Large intestine (tissue), 12 donors: ENCODE measurements at places on chromosomes 5 and 9. TPM values are rescaled to one million over a fixed set of nuclear protein-coding genes. Genes with fewer than 3 reads are reported as not detected.

NTRK2 gene
- 1.2 TPM for polyA plus RNA-seq

DNA sequence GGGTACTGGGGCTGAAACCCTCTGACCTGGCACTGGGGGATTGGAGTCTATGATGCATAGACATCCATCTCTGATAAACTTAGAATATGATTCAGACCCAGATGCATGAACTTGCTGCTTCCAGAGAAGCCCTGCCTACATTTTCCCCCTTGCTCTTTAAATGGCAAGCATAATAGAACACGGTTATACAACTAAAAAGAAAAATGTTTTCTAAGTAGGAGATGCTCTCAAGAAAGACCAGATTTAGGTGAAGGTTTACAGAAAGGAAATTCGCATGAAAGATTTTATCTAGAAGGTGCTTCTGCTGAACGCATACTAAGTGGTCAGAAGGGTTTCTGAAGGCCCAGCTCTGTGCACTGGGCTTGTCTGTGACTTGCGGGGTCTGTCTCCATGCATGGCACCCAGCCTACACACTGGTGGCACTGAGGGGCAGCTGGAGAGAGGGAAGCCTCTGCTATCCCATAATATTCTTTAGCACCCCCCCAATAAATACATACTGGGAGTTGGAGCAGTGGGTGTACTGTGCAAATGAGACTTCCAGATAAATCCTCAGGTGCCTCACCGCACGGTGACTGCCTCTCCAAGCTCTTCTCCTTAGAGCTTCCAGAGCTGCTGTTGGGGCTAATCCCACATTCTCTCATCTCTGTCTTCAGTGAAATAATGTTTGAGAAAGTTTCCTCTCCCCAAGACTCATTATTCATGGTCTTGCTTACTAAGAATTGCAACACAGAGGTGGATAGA, 114.6 kb downstream of the FSTL4 start:
- no peak for DNase-seq

DNA sequence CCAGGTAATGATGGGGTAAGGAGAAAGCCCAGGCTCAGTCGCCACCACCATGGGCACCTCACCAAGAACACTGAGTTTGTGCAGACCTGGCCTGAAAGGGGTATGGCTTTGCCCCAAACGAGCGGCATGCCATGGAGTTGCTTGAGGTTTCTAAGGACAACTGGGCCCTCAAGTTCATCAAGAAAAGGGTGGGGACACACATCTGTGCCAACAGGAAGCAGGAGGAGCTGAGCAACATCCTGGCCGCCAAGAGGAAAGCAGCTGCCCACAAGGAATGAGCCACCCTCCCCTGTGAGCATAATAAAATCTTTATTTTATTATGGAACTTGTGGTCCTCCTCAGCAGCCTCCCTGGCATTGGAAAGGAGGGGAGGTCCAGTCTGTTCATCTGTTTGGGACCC, 23.8 kb downstream of the CD14 start:
- no peak for DNase-seq

DNA sequence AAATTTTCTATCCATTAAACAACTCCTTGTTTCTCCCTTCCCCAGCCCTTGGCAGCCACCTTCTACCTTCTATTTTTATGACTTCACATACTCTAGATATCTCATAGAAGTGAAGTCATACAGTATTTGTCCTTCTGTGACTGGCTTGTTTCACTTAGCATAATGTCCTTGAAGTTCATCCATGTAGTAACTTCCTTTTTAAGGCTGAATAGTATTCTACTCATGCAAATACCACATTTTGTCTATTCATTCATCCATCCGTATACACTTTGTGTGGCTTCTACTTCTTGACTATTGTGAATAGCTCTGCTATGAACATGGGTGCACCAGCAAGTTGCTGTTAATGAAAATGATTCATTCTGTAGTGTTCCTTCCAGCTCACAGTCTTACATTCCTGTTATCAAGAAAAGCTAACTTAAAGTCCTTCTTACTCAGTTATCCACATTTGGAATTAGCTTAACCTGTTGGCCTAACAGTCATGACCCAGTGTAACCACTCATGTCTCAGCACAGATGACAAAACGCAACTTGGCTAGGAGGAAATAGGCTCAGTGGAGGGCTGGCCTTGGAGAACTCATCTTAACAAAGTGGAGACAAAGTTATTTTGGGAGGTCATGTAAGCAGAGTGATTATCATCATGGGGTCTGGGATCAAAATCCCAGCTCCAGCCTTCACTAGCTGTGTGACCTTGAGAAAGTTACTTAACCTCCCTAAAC, 129.7 kb upstream of the MAP3K1 start:
- DNase-seq = no peak

NCBP1 gene
- 30.7 TPM for polyA plus RNA-seq

HRH2 gene
- 2.1 TPM for polyA plus RNA-seq

GRCh38 chr5:178291969-178292825, 59.6 kb upstream of the PHYKPL start:
- no peak for DNase-seq

THBS4 gene
- 3.3 TPM for polyA plus RNA-seq

MARVELD2 gene
- 42.0 TPM for polyA plus RNA-seq

RACK1 gene
- 3,389 TPM for polyA plus RNA-seq

C9 gene
- 0.04 TPM for polyA plus RNA-seq

LMAN2 gene
- polyA plus RNA-seq = 161 TPM

DNA sequence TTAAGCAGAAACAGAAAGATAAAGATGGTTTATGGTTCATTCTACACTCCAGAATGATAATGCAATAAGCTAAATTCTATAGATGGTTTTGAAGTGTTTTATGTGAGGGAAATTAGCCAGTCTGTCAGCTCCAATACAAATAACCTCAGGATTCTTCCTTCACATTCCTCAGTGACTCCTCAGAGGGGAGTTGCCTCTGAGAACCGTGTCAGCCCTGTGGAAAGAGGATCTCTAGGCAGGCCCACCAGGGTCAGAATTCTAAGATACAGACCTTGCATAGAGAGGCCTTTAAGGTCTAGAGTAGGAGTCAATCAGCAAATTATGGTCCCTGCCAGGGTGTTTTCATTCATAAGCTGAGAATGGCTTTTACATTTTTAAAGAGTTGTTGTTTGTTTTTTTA, 26.6 kb downstream of the RUSC2 start:
- no peak for DNase-seq

DNA sequence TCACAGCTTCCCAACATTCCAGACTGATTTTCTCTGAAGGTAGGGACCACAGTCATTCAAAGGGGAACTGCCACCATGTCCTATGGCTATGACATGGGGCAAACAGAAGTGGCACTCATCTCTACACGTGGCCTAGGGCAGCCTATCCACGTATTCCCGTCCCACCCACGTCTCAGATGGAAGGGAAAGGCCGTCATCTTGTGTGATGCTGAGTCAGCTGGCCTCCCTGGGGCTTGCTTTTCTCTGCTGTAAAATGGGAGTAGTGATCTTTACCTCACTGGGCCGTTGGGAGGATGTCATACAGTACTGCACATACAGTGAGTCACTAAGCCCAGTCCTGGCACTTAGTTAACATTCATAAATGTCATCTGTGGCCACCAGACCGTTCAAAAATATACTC, 72.3 kb downstream of the RAPGEF1 start:
- DNase-seq = no peak

- no peak for DNase-seq
These were observed 26.7 kb upstream of the XPA start for GRCh38 chr9:97723819-97724218.

GRCh38 chr5:158140120-158140731, 281.3 kb upstream of the CLINT1 start:
- DNase-seq = no peak

- no peak for DNase-seq
These were observed 24.1 kb downstream of the SLC1A3 start for GRCh38 chr5:36630201-36631145.

GFRA3 gene
- polyA plus RNA-seq = 6.9 TPM

- DNase-seq = no peak
These were observed 314.7 kb downstream of the MLLT3 start for GRCh38 chr9:20307621-20308020.

PARP8 gene
- 16.9 TPM for polyA plus RNA-seq

APBB3 gene
- polyA plus RNA-seq = 27.2 TPM

GRCh38 chr5:110909415-110909814, 162.1 kb upstream of the TSLP start:
- DNase-seq = no peak

DNA sequence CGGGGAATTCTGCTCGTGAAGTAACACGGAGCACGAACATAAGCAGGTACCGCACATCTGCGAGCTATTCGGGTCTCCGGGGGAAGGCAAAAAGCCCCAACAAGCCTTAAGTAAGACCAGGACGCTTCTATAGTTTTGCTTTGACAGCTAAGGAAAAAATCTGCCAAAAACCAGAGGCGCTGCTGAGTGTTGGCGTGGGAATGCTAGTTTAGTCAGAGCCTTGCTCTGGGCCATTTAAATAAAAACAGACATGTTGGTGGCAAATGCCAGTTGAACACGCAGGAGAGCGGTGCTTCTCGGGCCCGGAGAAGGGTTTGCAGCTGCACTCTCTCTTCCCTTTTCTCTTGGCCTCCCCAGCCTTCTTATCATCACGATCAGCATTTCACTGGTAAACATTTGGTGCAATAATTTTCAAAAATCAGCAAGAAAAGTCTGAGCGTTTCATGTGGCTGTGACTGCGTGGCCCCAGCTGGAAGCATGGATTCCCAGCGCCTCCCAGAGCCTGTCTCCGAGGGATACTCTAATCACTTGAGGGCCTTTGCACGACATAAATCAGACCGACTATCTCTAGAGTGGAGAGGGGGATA, 6.4 kb upstream of the NOTCH1 start:
- DNase-seq = no peak

- no peak for DNase-seq
These were observed 267.1 kb upstream of the GRIA1 start for GRCh38 chr5:153223376-153223775.

KIF20A gene
- 13.8 TPM for polyA plus RNA-seq

- peak; percentile 41 for DNase-seq
These were observed 163.6 kb upstream of the SPEF2 start for GRCh38 chr5:35454011-35454525.

- no peak for DNase-seq
These were observed 103.4 kb downstream of the PIP5K1B start for GRCh38 chr9:68808338-68808890.
